Cerebellar nuclear complex (tissue), 1 donor: ENCODE measurements at places on chromosomes 3 and 15.

DNA sequence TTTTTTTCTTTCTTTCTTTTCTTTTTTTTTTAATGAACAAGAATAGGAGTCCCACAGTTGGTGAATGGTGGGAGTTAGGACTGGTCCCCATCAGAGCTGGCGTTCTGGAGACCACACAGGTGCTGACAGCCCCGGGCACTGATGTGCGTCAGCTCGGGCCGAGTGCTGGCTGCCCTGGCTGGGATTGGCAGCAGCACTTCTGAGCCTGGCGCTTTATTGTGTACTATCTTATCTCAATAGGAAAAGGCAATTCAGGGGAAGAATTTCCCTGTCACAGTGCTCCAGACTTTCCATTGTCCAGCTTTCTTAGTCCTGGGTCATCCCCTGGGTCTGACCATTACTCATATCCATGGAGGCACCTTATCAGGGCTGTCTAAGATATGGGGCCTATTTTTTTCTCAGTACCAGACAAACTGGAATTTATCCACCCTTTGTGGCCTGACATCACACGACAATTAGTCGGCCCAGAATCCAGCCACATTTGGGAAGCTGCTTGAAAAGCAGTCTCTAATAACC is 54.1 kb downstream of the TMEM44 start:
- no peak for DNase-seq

GRCh38 chr15:75431270-75431669 is 20.2 kb downstream of the SIN3A start:
- no peak for DNase-seq

GRCh38 chr15:31934821-31935220 is 95.5 kb upstream of the CHRNA7 start:
- no peak for DNase-seq

GRCh38 chr3:129046732-129047552 is 13.6 kb upstream of the GP9 start:
- no peak for DNase-seq

GRCh38 chr3:146044046-146044445 is 116.9 kb downstream of the PLOD2 start:
- no peak for DNase-seq

GRCh38 chr15:73865379-73865778 is 8.0 kb upstream of the TBC1D21 start:
- no peak for DNase-seq

DNA sequence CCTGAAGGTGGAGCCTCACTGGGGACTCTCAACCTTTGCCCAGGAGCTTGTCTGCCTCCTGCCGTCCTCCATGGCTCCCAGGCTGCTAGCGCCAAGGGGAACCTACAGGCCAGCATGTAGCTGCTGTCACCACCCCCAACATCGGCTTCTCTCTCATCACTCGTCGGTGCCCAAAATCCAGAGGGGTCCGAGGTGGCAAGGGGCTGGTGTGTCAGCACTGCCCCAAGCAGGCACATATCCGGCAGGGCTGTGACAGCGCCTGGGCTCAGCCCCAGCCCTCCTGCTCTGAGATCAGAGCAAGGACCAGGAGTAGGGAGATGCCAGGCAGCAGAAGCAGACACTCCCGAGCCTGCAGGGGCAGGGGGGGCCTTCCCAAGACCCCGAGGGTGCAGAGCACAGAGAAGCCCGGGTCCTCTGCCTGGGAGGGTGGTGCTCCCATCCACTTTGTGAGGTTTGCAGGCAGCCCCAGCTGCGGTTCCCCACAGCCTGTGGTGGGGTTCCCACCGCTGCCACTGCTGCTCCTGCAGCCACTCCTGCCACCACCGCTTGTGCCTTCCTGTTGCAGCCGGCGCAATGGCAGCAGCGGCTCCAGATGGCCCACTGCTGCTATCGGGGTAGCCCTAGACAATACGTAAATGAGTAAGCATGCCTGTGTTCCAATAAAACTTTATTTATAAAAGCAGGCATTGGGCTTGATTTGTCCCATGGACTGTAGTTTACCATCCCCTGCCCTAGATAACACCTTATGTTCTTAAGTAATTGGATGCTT is 451.0 kb downstream of the EPHA6 start:
- no peak for DNase-seq

GRCh38 chr3:185978516-185978915 is 40.7 kb upstream of the TRA2B start:
- DNase-seq: no peak

GRCh38 chr3:152870027-152870426 is 35.1 kb downstream of the P2RY1 start:
- DNase-seq: no peak

DNA sequence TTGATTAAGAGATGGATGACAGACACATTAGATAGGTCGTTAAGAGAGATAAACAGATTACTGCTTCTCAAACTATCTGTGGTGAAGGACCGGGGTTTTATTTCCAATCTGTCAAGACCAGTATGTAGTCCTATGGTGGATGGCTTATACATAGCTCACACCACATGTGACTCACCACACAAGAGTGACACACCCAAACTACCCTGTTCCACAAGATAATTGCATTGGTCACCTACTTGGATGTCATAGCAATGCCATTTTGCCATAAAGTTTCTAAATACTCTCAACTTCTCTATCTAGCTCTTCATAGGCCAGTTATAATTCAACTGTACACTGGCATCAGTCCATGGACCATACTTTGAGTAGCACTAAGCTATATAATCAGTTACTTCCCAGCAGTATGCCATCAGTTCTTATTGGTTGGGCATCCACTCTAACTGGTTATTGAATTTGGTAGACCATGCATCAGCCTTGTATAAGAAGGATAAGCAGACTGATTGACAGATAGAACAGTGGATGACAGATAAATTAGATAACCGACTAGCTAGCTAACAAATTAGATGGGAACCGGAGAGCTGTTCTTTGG is 11.6 kb downstream of the WWTR1 start:
- no peak for DNase-seq
